ENCODE measurements at places on chromosomes 1 and 21. TPM values are rescaled to one million over a fixed set of nuclear protein-coding genes. Genes with fewer than 3 reads are reported as not detected.

DNA sequence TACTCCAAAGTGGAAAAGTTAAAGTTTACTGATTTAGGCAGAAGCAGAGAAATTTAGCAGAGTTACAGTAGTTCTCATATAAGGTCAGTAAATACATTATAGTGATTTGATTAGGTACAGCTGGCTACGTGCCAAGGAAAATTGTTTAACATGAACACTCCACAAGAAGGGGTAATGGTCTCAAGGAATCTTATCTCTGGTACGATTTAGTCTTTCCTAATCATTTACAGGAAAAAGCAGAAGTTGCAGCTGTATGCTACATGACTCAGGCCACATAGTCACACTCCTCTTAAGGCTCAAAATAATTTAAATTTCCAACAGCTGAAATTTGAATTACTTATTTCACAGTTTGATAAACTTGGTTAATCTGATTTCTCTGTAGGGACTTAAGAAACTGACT is 36.9 kb upstream of the OR2B11 start:
- DNase-seq, result no peak

The TDRD5 gene
- total RNA-seq, result not detected

The KIF21B gene
- total RNA-seq, result 0.73 TPM

GRCh38 chr1:247347477-247348222 is 16.0 kb upstream of the ZNF496 start:
- DNase-seq, result no peak

The NPHS2 gene
- not detected for total RNA-seq

DNA sequence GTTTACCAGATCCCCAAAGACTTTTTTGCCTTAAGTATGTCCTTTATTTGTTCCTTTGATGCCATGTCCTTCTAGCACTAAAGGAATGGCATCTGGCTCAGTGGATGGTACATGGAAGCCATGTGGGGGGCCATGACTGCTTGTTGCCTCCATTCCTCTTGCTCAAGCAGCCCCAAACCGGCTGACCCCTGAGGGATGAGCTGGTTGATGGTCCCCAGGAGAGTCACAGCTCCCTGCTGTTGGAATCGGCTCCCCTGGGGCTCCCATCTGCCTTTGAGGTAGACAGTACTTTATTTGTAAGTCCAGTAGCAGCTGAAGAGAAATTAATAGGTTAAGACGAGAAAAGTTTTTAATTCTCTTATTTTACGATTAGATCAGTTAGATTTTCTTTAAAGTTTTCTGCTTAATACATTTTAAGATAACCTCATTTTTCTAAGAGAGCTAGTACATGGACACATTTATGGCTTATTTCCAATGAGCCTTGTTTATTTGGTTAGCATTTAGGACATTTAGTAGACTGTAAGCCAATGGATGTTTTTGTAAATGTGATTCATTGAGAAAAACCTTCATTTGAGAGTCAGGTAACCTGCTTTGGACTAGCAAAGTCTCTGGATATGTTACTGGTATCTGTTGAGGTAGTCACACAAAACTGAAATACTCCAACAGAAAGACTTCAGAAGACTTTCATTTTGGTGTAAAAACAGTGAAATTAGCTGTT is 88.2 kb downstream of the CAMTA1 start:
- DNase-seq, result no peak

The CD1E gene
- not detected for total RNA-seq

GRCh38 chr1:219566951-219567947 is 45.7 kb downstream of the ZC3H11B start:
- DNase-seq, result no peak

The KRTAP8-1 gene
- total RNA-seq, result not detected

DNA sequence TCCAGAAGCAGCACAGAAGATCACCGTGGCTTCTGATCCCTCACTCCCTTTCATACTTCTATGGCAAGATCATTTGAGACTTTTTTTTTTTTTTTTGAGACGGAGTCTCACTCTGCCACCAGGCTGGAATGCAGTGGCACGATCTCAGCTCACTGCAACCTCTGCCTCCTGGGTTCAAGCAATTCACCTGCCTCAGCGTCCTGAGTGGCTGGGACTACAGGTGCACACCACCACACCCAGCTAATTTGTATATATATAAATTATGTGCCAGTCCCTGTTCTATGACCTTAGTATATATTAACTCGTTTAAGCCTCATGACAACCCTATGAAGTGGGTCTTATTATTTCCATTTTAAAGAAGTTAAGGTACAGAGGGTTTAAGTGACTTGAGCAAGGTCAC is 298.5 kb downstream of the VAV3 start:
- no peak for DNase-seq

DNA sequence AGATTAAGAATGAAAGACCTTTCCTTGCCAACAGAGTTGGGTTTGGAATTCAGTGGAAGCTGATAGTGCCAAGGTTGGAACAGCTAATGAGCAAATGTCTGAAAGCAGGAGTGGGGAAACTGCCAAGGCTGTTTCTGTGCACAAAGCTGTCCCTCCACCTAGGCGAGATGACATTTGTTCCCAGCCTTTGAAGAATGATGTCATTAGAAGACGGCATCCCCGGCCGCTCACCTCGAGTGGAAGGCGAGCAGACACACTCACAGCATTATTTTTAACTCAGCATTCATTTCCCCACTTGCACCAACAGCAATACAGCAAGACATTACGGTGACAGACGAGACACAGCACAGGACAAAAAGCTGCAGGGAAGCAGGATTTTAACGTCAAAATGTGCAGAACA is 463.9 kb downstream of the PCP4 start:
- DNase-seq, result no peak

- DNase-seq, result no peak
Observed at GRCh38 chr1:105437847-105438246, 1618.6 kb upstream of the PRMT6 start.

The GPATCH2 gene
- total RNA-seq, result 9.5 TPM

DNA sequence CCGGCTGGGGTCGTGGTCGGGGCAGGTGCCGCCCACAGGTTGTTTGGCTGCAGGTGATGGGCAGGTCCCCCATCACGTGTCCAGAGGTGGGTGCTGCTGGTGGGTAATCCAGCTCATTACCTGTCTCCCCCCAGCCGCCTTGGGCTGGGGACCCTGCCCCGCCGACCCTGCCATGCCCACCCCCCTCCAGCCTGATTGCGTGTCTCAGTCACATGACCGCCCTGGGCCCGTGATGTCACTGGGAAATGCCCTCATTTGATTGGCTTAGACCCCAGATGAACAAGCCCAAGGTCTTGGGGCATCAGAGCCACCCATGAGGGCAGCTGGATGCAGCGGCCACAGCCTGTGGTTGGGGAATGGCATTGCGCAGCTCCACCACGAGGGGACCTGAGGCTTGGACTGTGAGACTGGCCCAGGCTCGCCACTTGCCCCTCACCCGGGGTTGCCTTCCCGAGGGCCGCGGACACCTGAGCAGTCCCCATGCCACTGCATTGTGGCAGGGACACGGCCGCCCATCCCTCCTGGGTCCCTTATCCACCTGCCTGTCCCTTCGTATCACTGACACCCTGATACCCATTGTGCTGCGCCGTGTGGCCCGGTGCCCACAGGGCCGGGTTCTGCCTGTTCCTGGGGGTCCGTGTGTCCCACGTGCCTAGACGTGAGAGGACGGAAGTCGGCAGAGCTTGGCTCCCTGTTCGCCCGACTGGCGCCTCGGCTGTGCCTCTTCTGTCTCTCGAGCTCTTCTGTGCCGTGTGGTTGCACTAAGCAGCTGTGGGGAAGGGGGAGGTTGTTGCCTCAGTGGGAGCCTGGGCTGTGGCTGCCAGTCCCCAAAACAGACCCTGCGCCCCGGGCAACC is 68.0 kb downstream of the FAAP20 start:
- DNase-seq, result peak; percentile 51

GRCh38 chr21:34061983-34062382 is 11.4 kb upstream of the MRPS6 start:
- DNase-seq, result no peak

- DNase-seq, result no peak
Observed at GRCh38 chr1:227392984-227393764, 74.9 kb upstream of the CDC42BPA start.

The TACSTD2 gene
- total RNA-seq, result 0.11 TPM

DNA sequence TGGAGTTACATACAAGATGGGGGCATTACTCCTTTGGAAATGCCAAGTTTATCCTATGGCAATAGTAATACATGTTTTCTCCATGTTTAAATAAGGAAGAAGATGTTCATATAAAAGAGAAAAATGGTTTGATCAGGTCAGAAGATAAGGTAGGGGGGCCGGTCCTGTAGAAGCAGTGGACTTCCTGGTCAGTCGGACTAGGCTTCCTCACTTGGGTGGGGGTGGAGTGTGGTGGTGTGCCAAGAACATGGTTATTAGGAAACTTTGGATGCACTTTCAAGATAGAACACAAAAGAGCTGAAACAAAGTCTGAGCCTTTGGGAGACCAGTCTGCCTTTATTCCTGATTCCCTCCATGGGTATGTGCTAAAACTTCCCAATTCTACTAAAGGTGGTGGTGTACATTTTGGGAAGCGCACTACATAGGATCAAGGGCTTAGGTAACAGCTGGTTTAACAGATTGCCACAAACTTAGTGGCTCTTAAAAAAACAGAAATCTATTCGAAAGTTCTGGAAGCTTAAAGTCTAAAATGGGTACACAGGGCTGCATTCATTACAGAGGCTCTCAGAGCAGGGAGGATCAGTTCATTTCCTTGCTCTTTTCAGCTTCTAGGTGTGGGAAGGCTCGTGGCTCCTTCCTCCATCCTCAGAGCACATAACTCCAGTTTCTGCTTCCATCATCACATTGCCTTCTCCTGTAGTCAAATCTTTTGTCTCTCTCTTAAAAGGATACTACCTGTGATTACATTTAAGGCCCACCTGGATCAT is 64.6 kb downstream of the KDM1A start:
- DNase-seq, result no peak

The CD101 gene
- total RNA-seq, result 1.6 TPM

DNA sequence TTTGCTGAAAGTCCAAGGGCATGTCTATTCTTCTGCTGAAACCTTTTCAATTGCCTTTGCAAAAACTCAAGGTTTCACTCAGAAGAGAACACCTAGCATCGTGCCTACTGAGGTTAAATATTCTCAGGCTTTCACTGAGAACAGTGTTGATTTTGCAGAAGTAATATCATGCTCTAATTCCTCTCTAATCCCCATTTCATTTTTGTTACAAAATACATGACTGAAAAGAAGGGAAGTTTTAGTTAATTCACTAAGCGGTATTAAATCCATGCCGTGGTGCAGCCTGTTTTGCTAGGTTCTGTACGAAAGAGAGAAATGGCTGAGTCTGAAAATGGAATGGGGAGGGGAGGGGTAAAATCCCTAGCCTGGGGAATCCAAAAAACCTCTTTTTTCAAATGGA is 163.2 kb upstream of the CAMK1G start:
- DNase-seq, result no peak

The ILDR2 gene
- total RNA-seq, result 23.1 TPM

The OR2L8 gene
- total RNA-seq, result not detected

GRCh38 chr1:16378443-16378842 is 11.4 kb downstream of the SZRD1 start:
- no peak for DNase-seq

The KCTD3 gene
- 15.7 TPM for total RNA-seq

The ZNF593OS gene
- not detected for total RNA-seq

DNA sequence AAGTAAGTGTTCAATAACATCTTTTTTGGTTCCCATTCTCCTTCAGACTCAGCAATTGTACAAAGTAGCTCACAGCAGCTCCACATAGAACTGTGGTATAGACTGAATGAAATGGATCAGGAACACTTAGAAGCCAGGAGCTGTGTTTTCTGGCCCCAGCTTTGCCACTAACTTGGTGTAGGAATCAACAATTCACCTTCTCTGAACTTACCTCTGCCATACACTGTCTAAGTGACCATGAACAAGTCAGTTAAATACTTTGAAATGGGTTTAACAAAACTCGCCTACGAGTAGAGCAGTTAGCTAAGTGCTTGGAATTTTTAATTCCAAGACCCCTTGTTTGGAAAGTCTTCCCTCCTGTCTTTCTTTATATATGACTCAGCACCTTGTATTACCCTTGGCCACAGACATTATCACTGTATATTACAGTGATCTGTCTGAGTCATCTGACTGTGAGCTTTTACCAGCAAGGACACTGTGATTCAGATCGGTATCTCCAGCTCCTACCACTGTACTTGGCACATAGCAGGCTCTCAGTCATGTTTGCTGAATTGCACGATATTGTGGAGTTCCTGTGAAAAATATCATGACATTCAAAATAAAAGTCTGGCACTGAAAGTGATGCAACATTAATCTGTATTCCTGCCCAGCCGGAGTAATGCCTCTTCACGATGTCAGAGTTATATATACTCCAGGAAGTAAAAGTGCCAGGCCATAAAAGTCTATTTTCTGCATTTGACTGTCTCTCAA is 101.7 kb upstream of the BEND5 start:
- no peak for DNase-seq

DNA sequence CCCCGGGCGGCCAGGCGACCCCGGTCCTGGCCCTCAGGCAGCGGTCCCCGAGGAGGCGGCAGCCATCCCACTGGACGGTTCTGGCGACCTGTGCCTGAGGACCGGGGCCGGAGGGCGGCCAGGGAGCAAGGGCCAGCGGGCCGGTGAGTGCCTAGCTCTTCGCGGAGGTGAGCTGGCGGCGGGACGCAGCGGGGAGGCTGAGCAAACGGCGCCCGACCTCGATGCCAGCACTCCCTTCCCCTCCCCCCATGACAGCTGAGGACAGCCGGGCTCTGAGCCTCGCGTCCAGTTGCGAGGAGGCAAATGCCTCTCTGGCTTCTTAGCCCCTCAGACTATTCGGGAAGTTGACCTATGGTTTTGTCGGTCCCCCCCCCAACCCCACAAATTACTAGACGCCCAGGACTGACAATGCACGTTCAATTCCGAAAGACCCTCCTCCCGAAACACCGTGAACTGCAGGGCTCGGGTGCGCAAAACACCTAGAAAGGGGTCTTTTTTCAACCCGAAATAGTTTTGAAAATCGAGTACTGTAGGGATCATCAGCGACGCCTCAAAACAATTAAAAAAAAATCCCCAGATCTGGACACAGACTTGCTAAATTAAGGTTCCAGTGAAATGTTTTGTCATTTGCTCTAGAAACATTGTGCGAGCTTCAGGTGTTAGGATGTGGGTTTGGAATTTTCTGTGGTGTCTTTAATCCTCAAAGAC is 8.3 kb downstream of the CDKN2C start:
- peak; percentile 87 for DNase-seq

GRCh38 chr1:208103597-208104513 is 140.3 kb downstream of the PLXNA2 start:
- DNase-seq, result no peak

GRCh38 chr1:97901017-97901658 is 19.7 kb downstream of the DPYD start:
- DNase-seq, result no peak

- DNase-seq, result peak; percentile 92
Observed at GRCh38 chr1:18913065-18913835, 10.9 kb upstream of the ALDH4A1 start.

- no peak for DNase-seq
Observed at GRCh38 chr21:32140151-32140550, 138.7 kb downstream of the MIS18A start.

DNA sequence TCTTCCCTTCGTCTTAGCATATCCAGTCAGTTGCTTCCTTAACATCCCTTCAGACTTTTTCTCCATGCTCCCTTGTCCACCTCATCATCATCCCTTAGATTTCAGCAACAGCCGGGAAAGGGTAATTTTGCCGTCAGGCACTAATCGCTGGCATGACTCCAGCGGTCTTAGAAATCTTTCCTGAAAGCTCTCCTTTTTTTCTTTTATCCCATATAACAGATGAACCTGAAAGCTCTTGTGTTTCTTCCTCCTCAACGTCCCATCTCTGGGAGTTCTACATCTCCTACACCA is 10.4 kb upstream of the BOLA1 start:
- no peak for DNase-seq

- DNase-seq, result no peak
Observed at GRCh38 chr21:33561373-33561772, 18.5 kb downstream of the SON start.

Measured in cardiac septum (tissue), 1 donor.